Fibroblast of skin of scalp (primary cell): ENCODE measurements at places on chromosomes 12 and 14.

DNA sequence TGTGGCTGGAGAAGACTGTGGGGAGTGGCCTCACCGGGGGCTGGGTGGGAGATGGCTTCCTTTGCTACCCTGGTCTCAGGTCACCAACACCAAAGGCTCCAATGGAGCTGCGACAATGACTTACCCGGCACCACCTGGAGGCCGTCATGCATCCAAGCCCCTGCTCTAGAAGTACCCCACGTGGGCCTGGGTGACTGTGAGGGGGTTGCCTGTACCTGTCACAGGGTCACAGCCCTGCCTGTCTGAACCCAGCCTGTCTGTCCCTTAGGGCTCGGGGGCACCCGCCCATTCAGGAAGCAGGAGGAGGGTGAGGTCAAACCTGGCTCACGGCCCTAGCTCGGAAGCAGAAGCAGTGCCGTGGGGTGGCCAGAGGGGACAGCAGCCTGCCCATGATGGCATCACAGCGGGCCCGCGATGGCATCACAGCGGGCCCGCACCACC, 18.9 kb downstream of the ABCB9 start:
- no peak for DNase-seq

DNA sequence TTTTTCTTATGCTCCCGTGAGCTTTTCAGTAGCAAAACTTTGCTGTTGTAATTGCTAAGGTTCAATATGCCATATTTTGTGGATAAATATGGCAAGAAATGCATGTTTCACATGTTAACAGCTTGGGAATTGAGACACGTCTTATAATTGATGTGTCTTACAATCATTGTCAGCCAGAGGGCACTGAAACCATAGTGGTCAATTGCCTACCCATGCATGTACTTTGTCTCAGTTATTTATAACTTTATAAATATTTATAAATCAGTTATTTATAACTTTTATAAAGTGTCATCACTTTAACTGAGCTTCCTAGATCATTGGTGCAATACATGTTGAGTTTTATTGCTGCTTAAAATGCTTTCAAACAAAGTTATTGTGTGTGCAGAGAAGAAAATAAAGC, 82.0 kb downstream of the CATSPERB start:
- DNase-seq = peak; percentile 44

- peak; percentile 57 for DNase-seq
Measured at GRCh38 chr12:109027767-109028166, 6.9 kb upstream of the SVOP start.

DNA sequence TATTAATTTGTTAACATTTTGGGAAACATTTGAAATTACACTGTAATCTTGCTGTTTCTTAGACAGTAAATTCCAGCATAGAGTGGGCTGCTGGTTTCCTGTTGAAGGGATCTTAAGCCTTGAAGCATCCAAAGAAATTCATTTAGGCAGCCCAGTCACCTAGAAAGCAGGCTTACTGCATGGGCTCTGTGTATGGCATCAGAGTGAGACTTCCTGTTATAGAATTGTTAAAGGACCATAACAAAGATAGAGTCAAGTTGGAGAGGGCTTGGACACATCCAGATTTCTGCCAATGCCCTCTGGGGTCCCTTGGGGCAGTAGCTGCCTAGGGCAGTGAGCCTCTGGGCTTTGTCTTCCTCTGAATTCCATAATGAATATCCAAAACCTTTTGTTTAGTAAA, 149.2 kb downstream of the DYRK2 start:
- DNase-seq = peak; percentile 6

- peak; percentile 22 for DNase-seq
Measured at GRCh38 chr12:104360983-104361707, 57.6 kb downstream of the EID3 start.

DNA sequence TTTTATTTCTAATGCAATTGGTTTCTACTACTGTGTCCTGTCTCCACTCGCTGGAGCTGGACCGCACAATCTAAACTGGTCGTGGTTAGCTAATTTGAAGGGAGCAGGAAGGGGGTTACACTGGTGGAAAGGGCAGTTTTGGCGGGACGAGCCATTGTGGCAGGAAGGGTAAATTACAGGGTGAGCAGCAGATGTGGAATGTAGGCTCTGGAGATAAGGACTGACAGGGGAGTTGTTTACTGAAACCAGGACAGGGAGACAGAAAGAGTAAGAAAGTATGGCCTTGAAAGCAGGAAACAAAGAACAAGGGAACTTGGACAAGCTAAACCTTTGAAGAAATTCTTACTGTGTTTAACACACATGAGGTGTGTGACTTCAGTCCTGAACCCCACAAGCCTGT, 147.8 kb downstream of the ATXN7L3B start:
- no peak for DNase-seq

- DNase-seq = peak; percentile 90
Measured at GRCh38 chr12:124174451-124175348, 120.2 kb upstream of the RFLNA start.

DNA sequence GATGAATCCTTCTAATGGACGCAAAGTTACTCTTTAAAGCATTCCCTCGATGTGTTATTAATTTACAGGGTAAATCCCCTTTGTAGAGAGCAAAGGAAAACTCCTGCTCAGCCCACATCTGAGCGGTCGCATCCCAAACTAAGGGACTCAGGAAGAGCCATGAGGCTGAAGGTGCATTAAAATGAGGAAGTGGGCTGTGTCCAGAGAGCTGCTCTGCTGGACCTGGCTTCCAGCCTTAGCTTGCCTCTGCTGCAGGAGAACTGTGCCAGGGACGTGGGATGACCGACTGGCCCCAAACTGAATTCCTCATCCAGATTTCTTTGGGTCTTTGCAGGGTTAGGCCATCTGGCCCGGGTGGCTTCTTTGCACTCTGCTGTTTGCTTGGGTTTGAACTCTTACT, 88.3 kb downstream of the FBXW8 start:
- DNase-seq = no peak

- peak; percentile 86 for DNase-seq
Measured at GRCh38 chr12:15633201-15633600, 156.0 kb downstream of the EPS8 start.

DNA sequence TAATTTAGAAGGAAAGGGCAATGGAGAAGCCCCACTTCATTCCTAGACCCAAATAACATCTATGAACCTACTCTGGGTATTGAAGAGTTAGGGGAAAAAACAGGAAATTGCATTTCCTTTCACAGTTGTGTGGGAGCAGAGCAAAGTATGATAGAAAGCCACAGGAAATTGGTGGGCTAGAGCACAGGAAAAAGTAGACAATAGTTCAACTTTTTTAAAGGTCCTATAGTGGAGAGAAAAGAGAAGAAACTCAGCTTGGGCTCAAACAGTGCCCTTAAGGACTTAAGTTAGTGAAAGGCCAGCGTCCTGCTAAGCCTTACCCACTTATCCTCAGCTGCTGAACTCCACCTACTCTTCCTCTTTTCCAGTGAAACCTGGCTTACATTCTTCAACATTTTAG, 258.1 kb downstream of the DPY19L2 start:
- no peak for DNase-seq

GRCh38 chr12:86914721-86915120, 658.5 kb upstream of the MGAT4C start:
- DNase-seq = peak; percentile 50

GRCh38 chr14:66543996-66544395, 36.0 kb downstream of the GPHN start:
- no peak for DNase-seq

DNA sequence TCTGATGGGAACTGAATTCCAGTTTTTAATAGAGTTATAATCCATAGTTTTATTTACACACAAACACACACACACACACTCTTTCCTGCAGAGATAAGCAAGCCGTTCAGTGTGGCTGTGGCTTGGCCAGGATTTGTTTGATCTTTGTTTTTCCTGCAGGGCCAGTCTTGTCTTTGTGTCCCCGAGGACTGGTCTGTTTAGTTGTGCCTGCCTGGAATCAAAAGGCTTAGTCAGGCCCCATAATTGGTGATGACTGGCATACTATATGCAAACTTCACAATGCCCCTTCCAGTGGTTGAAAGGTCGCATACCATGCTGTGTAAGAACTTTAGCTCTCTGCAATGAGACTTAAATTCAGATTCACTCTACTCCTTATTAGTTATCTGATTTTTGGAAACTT, 26.0 kb downstream of the WBP11 start:
- DNase-seq = peak; percentile 6

- DNase-seq = no peak
Measured at GRCh38 chr14:67480011-67480410, 8.5 kb downstream of the TMEM229B start.

- DNase-seq = no peak
Measured at GRCh38 chr14:21449899-21450216, 6.1 kb downstream of the CHD8 start.

DNA sequence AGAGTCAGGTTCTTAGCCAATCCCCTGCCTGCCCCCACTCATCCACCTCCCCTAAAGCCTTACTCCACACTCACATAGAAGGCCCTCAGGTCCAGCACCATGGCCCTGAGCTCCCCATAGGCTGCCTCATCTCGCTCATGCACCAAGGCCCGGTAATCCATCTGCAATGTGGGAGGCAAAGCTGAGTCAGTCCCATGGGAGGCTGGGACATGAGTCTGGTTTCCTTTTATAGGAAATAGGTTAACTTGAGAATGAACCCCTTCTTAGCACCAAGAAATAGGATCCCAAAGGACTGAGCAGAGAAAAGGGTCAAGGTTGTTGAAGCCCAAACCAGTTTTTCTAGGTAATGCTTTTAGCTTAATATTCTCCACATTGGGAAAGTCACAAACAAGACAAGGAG, 2.1 kb upstream of the EMC9 start:
- peak; percentile 82 for DNase-seq

GRCh38 chr12:10540776-10541205, 35.1 kb downstream of the EIF2S3B start:
- peak; percentile 25 for DNase-seq

- no peak for DNase-seq
Measured at GRCh38 chr14:79050787-79051727, 880.9 kb downstream of the NRXN3 start.

DNA sequence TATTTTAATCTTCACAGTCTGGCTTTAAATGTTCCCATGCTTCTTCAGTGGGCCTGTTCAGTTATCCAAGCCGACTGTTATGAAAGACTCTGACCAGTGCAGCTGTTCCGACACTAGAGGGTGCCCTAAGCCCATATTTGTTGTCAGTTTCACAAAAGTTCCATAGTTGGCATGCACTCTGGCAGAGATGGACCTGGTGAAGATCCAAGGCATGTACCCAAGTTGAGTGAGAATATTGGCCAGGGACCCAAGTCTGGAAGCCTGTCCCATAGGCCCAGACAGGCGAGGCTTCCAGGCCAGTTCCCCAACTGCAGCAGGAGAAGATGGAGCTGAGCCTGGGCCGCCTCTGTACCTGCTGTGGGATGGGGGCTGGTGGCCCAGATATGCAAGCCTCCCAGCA, 27.4 kb upstream of the GUCY2C start:
- peak; percentile 44 for DNase-seq

- no peak for DNase-seq
Measured at GRCh38 chr12:119836781-119837180, 40.3 kb downstream of the CIT start.

- DNase-seq = peak; percentile 49
Measured at GRCh38 chr12:76030341-76031080, 1.1 kb downstream of the PHLDA1 start.

DNA sequence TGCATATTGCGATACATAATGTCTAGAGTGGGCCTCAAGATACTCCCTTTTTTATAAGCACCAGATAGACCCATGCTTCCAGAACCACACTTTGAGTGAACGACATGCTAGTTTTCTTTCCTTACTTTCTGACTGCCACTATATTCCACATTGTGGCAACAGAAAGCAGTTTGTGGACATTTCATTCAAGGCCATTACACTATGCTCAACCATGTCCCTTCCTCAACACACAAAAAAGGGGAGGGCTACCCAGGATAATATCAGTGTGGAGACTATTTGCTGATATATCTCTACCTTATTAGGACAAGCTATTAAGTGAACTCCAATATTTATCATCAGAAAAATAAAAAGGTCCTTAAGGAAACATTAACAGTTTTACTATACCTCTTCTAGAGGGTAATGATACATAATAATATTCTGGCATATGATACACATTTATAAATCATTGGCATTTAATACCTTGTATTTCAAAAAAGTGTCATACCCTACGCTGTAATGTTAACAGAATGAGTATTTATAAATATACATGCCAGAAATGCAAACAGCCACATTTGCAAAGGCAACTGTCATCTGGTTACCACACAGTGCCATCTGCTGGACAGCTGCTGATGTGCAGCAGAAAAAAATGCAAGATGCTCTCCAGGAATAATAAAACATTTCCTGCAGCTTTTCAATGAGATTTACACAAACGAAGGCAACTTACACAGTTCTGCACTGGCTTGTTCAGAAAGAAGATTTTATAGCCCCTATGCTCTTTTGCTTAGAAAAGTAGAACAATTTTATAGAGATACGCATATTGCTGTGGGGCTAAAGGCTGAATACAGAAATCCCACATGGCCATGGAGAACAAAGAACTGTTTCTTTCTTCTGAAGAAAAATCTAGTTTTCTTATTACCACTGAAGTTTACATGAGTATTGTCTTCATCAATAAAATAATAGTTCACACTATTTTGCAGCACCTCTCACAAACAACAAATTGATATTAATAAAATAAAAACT, 182.2 kb upstream of the GRIP1 start:
- DNase-seq = peak; percentile 63

DNA sequence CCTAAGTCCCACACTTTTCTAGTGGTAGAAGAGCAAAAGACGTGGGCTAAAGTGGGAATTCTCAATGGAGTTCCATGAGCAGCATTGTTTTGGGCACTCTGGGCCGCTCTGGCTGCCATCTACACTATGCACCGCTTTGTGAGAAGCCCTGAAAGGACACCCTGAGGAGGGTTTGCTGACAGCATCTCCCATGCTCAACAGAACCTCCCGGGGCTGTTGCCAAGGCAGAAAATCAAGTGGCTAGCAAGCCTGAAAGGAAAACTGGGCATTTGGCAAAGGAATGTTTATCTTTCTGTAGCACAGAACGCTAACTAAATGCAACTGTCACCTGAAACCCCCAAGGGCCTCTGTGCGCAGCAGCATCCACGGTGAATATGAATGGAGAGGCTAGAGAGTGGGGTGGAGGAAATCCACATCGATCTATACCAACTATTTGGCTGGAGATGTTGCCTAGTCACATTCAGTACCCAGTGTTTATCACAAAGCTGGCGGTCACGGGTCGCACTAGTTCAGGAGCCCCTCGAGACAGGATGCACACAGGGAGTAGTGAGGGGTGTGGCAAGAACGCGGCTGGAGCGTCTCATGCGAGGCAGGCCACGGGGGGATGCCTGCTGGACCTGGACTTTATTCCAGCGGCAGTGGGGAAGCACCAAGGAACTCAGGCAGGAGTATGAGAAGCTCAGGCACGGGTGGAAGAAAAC, 14.2 kb downstream of the APPL2 start:
- no peak for DNase-seq

GRCh38 chr14:98974113-98974512, 297.9 kb downstream of the BCL11B start:
- no peak for DNase-seq
